Left kidney (tissue), 8 donors: ENCODE measurements at places on chromosomes 5 and 9. TPM values are rescaled to one million over a fixed set of nuclear protein-coding genes. Genes with fewer than 3 reads are reported as not detected.
A peak's percentile ranks its signal among the peaks of the same experiment; 100 is the strongest.

The GRIN1 gene
- not detected for polyA plus RNA-seq

DNA sequence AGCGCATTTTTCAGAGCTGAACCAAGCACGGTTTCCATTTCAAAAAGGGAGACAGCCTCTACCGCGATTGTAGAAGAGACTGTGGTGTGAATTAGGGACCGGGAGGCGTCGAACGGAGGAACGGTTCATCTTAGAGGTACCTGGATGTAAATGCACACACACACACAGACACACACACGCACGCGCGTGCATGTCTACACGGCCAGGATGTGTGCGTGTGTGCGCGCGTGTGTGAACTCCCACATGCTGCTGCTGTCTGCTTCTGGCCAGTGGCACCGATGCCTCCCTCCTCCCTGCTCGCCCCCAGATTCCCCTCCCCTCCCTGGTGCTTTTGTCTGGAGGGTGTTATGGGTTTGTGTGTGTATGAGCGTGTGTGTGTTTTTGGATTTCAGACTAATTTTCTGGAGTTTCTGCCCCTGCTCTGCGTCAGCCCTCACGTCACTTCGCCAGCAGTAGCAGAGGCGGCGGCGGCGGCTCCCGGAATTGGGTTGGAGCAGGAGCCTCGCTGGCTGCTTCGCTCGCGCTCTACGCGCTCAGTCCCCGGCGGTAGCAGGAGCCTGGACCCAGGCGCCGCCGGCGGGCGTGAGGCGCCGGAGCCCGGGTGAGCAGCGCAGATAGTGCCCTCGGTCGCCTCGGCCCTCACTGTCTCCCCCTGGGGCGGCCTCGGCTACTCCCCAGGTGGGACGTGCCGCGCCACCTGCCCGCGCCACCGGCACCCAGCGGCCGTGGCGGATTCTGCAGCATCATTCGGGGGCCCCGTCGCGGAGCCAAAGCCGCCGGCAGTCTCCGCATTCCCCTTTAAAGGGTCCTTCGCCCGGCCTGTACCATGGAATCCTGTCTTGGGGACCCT, at the start of gene NTRK2:
NTRK2 (plus strand) TSS at position 442 of the 850 bp plus-strand sequence. CDS start 1,020 bp downstream, outside the sequence.
- peak; percentile 60 for DNase-seq

The C9orf72 gene
- 24.9 TPM for polyA plus RNA-seq

- DNase-seq = no peak
These were observed 10.8 kb downstream of the GADD45G start for GRCh38 chr9:89615661-89616060.

DNA sequence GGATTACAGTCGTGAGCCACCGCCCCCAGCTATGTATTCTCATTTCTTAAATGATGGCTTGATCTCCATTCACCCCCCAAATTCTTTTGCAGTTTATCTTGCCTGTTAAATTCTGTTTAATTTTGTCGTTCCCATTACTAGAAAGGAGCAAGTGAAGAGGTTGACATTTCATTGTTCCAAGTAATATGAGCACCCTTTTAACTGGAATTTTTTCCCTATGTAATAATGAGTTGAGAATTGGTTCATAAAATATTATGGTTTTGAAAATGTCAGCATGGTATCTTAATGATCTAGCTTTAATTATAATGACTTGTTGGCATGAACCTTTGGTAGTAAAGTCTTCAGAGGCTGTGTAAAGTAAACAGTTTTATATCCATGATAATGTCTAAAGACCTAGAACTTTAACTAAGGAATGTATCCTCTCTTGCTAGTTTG, 37.4 kb downstream of the F2RL2 start:
- DNase-seq = no peak

GRCh38 chr5:95717439-95717838, 13.7 kb upstream of the RHOBTB3 start:
- no peak for DNase-seq

GRCh38 chr9:71767776-71768321, 464 bp downstream of the CEMIP2 start:
- no peak for DNase-seq

DNA sequence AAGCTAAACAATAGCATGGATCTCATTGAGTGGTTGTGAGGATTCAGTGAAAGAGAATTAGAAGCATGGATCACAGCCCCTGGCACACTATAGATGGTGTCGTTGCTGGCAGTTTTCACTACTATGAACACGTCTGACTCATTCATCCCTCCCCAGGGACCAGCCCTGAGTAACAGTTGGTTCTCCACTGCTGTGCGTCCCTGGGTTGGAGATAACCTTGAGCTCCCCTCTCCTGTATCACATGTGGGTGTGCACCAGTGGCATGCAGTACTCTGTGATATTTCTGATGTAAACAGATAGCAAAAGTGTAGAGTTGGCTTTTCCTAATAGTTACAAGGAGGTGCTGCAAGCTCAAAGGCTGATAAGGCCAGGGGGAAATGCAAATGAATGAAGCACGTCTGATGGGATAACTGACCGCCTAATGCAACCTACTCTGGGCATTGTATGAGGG, 8.8 kb upstream of the LCP2 start:
- DNase-seq = no peak

The NRG2 gene
- polyA plus RNA-seq = 0.88 TPM

The STK32A gene
- polyA plus RNA-seq = 23.9 TPM

GRCh38 chr5:147813696-147814095, 17.8 kb downstream of the SPINK1 start:
- no peak for DNase-seq

The TAF1L gene
- polyA plus RNA-seq = 0.10 TPM

DNA sequence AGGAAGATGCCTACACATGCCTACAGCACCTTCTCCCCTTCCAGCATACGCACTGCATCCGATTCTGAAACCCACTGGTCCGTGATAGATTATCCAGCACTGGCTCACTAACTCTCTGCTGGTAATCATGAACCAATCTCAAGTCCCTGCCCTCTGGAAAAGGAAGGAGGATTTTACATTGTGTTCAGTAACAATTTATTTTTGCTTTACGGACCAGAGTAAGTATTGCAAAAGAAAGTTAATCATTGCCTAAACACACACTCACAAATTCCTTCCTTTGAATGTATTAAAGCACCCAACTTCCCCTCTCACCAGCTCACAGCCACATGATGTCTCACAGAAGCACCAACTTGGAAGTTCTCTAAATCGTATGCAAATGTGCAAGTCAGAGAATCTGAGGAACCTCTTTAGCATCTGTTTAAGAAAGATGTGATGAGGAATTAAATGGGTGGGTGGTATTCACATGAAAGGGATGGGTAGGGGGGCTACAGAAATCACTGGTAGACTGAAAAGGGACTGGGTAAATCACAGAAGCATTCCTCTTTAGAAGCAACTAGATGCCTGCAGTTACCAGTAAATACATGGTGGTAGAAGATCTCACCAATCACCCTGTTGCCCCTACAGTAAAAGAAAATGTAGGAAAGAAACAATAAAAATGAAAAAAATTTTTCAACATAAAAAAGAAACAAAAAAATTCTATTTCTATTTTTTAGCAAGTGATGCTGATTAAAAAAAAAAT, 8.4 kb downstream of the GNAQ start:
- peak; percentile 61 for DNase-seq

DNA sequence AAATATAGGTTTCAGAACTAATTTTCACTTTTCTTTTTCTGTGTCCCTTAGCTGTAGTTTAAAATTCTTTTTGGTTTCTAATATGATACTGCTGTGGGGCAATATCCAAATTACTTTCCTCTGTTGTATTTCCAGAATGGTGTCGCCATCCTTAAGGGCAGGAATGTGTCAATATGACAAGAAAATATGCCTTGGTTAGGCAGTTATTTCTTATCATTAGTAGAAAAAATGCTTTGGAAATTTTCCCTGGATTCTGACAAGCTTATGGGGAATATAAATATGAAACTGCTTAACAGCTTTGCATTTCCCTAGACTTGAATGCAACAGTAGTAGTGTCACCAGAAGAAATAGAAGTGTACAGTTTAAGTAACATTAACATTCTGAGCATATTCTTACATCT, 29.4 kb downstream of the ANKRD34B start:
- DNase-seq = no peak

- no peak for DNase-seq
These were observed 565.5 kb upstream of the DMAC1 start for GRCh38 chr9:8365029-8365428.

- DNase-seq = no peak
These were observed 20.6 kb upstream of the TRAF1 start for GRCh38 chr9:120947222-120947621.

- no peak for DNase-seq
These were observed 161.8 kb upstream of the IRX2 start for GRCh38 chr5:2913281-2913680.

The ACOT12 gene
- polyA plus RNA-seq = 1.2 TPM

- DNase-seq = no peak
These were observed 76.0 kb downstream of the COL15A1 start for GRCh38 chr9:99019510-99020331.

- no peak for DNase-seq
These were observed 115.4 kb upstream of the CNTLN start for GRCh38 chr9:17019398-17019797.

DNA sequence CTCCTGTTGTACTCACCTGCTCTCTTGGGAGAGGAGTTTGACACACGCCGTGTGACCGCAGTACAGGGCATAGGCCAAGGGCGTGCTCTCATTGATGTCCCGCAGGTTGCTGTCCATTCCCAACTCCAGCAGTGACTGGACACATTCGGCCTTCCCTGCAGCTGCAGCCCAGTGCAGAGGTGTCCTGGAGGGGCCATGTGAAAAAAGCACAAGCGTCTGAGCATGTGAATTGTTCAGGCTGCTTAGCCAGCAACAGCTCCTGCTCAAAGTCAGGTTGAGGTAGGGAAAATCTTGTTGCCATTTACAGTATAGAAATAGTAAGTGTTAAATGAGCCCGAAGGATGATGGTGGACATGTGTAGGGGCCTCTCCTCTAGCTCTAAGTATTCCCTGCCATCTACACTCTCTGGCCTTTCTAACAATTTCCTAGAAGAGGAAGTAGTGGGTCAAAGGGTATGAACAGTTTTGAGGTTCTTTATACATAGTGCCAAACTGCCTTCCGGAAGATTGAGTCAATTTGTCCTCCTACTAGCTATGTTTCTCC, 116.5 kb downstream of the ANKRD55 start:
- DNase-seq = no peak

GRCh38 chr9:13992138-13993088, 321.5 kb downstream of the NFIB start:
- no peak for DNase-seq

DNA sequence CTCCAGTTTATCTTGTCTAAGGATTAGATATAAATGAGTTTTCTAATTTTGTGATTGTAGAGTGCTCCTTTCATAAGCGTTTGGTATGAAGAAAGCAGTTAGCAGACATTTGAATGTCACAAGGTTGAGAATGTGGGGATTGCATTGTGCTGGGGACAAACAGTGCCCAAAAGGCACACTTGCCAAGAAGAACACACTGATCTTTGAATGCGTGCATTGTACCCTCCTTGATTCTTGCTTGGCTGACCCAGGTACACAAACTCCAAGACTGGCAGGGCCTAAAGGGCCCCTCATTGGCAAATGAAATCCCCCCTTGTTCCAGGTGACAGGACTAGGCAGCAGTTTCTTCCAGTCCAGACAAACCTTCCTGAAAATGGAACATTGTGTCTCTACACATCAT, 96.9 kb upstream of the LIFR start:
- DNase-seq = no peak

DNA sequence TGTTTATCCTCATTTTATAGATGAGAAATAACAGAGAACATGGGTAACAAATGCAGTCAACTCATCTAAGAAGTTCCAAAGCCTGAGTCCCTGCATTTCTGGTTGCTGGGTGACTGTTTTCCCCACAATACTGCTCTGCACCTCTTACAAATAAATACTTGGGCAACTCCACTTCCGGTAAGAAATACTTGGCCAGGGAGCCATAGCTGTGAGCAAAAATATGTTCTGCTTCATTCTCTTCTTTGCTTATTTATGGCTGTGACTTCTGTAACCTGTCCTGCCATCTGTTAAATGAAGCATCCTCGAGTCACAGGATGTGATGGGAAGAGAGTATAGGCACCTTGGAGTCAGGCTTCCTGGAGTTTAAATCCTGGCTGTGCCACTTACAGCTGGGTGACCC, 49.9 kb downstream of the GDNF start:
- no peak for DNase-seq

The RANBP3L gene
- 8.0 TPM for polyA plus RNA-seq

The SRA1 gene
- 27.2 TPM for polyA plus RNA-seq

GRCh38 chr5:112929336-112930081, 7.5 kb upstream of the REEP5 start:
- no peak for DNase-seq

- no peak for DNase-seq
These were observed 253.3 kb downstream of the EDIL3 start for GRCh38 chr5:84131372-84131771.

GRCh38 chr5:61504143-61504770, 172.2 kb downstream of the ZSWIM6 start:
- no peak for DNase-seq

DNA sequence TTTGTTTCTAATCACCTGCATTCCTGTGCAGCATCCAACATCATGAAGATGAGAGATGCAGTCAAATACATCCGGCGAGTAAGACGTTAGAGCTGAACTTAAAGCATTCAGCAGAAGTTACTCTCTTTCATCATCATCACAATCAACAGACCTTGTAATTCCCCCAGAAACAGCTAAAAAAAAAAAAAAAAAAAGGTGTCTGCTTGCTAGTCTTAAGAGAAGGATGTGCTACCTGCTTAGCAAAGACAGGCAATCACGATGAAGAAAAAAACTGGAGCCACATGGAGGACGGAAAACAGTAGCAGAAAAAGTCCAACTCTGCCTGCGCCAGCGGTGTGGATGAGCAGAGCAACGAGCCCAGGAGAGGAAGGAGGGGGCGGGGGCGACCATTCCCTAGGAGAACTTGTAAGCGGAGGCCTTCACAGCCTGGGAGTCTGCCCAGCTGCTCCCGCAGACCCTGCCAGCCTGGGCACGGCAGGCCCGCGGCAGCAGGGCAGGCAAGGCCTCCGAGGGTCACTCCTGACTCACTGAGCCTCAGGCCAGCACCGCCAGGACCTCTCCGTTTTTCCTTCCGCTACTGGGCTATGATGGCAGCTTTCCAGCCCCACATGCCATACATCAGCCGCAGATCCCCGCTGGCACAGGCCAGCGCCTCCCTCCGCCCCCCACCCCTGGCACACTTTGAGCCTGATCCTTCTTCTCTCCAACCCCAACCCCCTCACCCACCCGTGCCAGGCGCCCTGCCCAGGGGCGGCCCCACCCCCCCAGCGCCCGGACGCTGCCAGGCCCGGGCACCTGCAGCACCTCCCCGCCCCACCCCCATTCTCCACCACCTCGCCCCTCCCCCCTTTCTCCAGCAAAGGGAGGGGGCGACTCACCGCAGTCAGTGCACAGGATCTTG, 1.4 kb downstream of the NRG2 start:
- DNase-seq = no peak

GRCh38 chr5:125607018-125607417, 816.2 kb upstream of the GRAMD2B start:
- DNase-seq = no peak

The KDM4C gene
- polyA plus RNA-seq = 21.6 TPM

The PRSS3 gene
- polyA plus RNA-seq = 3.6 TPM

- no peak for DNase-seq
These were observed 110.6 kb downstream of the EBF1 start for GRCh38 chr5:158988987-158989730.
